ENCODE measurements at places on chromosomes 4 and X.

GRCh38 chrX:1545776-1546408 is 8.9 kb upstream of the P2RY8 start:
- peak; percentile 15 for DNase-seq

DNA sequence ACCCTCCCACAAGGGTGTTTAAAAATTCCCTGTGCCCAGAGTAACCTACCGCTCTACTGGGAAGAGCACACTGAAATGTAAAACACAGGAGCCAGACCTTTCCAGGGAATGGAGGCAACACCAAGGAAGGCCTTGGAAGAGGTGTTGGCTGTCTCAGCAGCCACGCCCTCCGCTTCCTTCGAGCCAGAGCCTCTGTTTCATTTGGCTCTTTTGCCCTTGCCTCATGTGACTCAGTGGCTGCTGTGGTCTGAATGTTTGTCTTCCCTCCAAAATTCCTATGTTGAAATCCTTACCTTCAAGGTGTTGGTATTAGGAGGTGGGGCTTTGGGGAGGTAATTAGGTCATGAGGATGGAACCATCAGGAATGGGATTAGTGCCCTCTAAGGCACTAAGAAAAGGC is 11.3 kb downstream of the SCD5 start:
- DNase-seq, result no peak

- DNase-seq, result no peak
Measured at GRCh38 chr4:159904906-159905305, 802.0 kb downstream of the RAPGEF2 start.

DNA sequence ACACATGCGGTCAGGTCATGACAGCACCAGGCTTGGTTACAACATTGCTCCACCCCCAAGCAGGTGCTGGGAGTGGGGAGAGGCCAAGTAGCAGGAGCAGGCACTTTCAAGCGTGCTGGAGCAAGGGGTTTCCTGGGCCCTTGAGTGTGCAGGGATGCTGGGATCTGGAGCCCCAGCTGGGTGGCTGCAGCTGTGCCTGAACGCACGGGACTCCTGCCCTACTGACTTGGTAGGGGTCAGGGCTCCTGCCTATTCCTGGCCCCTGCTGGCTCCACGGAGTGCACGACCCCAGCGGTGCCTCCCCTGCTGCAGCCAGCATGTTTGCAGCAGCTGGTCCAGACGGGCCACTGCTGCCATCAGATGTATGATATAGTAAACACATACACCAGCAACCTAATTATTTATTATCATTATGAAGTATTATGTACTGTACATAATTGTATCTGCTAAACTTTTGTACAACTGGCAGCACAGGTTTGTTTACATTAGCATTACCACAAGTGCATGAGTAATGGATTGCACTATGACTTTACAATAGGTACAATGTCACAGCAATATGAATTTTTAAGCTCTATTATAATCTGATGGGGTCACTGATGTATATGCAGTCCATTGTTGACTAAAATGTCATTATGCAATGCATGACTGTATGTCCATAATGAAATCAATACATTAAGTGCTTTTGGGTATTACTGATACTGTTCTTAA is 620.6 kb downstream of the RAPGEF2 start:
- no peak for DNase-seq

DNA sequence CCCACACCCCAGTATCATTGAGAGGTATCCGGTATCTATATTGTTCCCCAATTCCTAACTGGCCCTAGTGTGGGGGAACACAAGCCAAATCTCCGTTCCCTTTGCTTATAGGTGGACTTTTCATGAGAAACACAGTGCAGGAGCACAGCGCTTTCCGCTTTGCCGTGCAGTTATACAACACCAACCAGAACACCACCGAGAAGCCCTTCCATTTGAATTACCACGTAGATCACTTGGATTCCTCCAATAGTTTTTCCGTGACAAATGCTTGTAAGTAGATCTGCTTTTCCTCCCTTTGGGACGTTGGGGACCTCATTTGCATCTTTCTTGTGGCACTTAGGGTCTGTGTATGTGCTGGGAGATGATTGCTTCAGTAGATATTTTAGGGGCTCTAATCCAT is 1.6 kb downstream of the GRIA3 start:
- DNase-seq, result no peak

- DNase-seq, result no peak
Measured at GRCh38 chrX:109911046-109911445, 91.9 kb upstream of the TMEM164 start.

- no peak for DNase-seq
Measured at GRCh38 chr4:140153419-140153717, 616 bp downstream of the MAML3 start.

DNA sequence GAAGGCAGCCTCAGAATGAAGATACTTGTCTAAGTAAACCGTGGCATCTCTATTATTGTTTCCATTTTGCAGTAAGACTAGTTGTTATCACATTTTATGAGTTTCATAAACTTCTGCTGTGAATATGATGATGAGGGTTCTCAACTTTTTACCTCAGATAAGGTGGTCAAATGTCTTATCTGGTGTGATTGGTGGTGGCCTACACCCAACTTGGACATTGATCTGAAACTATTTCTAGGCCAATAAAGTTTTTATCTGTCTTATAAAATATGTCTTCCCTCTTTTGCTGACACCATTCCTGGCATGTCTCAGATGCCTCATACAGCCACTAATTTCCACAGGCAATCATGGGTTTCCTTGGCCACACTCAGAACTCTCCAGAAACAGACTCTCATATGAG is 480.3 kb upstream of the NR3C2 start:
- DNase-seq, result no peak

- no peak for DNase-seq
Measured at GRCh38 chr4:142282870-142283431, 563.1 kb downstream of the INPP4B start.
